ENCODE measurements at places on chromosomes 4 and X. TPM values are rescaled to one million over a fixed set of nuclear protein-coding genes. Genes with fewer than 3 reads are reported as not detected.
A peak's percentile ranks its signal among the peaks of the same experiment; 100 is the strongest.

GRCh38 chrX:40164751-40165150 is 67.0 kb upstream of the BCOR start:
- DNase-seq, result no peak
- peaks cover 18% of the 10 kb centered on the region for H3K4me1 ChIP-seq
- no peak overlapping the region for H3K4me3 ChIP-seq
- H3K27ac ChIP-seq, result no peak overlapping the region
- H3K27me3 ChIP-seq, result no peaks in the 10 kb centered on the region

DNA sequence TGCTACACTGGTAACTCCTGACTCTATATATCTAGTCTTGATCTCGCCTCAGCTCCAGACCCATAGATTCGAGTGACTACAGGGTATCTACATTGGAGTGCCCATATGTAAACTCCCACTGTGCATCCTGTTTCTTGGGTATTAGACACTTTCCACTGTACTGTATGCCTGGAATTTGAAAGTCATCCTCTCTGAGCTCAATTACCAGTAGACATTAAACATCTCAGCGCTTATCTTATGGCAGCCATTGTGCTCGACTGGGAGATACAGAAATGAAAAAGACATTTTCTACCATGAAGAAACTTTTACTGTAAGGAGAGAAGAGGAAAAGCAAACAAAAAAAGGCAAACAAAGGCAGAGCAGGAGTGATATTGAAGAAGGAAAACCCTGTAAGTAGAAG is 151.9 kb upstream of the JADE1 start:
- no peak for DNase-seq
- peaks cover under 1% of the 10 kb centered on the region for H3K4me1 ChIP-seq
- no peaks in the 10 kb centered on the region for H3K27me3 ChIP-seq
- no peaks in the 10 kb centered on the region for H3K36me3 ChIP-seq
- H3K27ac ChIP-seq, result no peak overlapping the region

GRCh38 chrX:52082578-52082977 is 13.6 kb upstream of the MAGED4B start:
- no peaks in the 10 kb centered on the region for H3K27me3 ChIP-seq
- H3K36me3 ChIP-seq, result no peaks in the 10 kb centered on the region
- H3K27ac ChIP-seq, result no peak overlapping the region
- DNase-seq, result no peak
- no peaks in the 10 kb centered on the region for H3K4me1 ChIP-seq

DNA sequence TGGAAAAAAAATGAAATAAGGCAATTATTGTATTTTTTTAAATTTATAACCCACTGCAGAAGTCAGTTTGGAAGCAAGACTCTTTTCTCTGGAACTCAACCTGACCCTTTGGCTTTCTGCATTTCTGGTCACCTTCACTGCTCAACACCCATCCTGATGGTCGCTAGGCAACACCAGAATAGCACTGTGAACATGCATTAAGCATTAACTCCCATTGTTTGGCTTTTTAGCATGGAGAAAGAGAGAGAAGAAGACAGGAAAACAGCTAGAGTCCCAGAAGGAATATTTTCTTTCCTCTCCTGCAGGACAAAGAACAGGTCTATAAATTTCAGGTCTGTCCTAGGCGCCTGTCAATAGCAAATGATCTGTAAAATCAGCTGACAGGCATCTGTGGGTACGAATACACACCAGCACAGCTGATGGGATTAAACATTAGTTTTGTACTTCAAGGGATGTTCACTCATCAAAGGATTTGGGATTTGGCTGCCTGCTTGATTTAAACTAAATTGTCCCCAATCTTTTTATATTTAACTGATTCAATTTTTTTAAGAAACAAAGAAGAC is 137.2 kb upstream of the ETNPPL start:
- H3K27me3 ChIP-seq, result no peaks in the 10 kb centered on the region
- no peak for DNase-seq
- H3K36me3 ChIP-seq, result no peaks in the 10 kb centered on the region
- no peak overlapping the region for H3K4me3 ChIP-seq
- no peaks in the 10 kb centered on the region for H3K4me1 ChIP-seq
- no peak overlapping the region for H3K27ac ChIP-seq

- H3K4me3 ChIP-seq, result no peak overlapping the region
- H3K27me3 ChIP-seq, result no peaks in the 10 kb centered on the region
- H3K36me3 ChIP-seq, result no peaks in the 10 kb centered on the region
- H3K27ac ChIP-seq, result no peak overlapping the region
- DNase-seq, result no peak
Measured at GRCh38 chrX:153812220-153812619, 17.8 kb downstream of the SSR4 start.

DNA sequence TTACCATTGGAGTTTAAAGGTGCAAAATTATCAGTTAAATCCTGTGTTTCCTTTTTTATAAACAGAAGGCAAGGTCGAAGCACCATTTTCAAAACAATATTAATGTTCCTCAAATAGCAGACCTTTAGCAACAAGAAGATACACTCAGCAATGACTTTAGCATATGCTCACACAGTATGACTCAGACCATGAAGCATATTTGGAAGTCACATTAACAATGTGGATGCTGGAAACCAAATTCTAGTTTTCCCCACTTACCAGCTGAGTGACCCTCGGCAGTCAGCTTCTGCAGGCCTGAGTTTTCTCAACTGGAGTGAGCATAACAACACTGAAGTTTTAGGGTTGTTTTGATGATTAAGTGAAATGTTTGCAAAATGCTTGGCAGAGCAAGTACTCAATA is 130.5 kb downstream of the ANK2 start:
- H3K4me3 ChIP-seq, result no peak overlapping the region
- H3K4me1 ChIP-seq, result no peaks in the 10 kb centered on the region
- H3K27me3 ChIP-seq, result no peaks in the 10 kb centered on the region
- no peaks in the 10 kb centered on the region for H3K36me3 ChIP-seq
- DNase-seq, result no peak
- no peak overlapping the region for H3K27ac ChIP-seq

DNA sequence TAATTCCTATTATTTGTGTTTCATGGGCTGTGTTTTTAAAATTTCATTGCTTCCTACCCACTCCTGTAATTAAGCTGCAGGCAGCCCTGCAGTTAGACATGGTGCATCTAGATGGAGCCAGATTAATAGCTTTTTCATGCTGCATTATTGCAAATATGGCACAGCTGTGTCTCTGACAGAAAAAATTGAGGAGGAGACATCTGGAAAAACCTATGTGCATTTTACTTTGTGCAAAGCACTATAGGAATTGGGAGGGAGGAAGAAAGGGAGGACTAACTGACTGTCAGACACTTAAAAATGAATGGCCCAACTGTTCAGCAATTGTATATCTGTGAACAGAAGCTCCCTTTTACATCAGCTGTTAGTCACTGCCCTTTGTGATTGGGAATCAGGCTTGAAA is 8.1 kb upstream of the RPGR start:
- no peak overlapping the region for H3K27ac ChIP-seq
- H3K4me1 ChIP-seq, result no peaks in the 10 kb centered on the region
- H3K27me3 ChIP-seq, result no peaks in the 10 kb centered on the region
- DNase-seq, result no peak

GRCh38 chr4:188109157-188109755 is at the start of gene TRIML2:
TRIML2 (minus strand) TSS chr4:188109603; CDS start chr4:188105368, 4,235 bp downstream.
- H3K27ac ChIP-seq, result no peak within 1 kb of the TSS
- no peak within 1 kb of the TSS for H3K4me3 ChIP-seq
- no peaks in the 10 kb centered on the region for H3K27me3 ChIP-seq
- no peaks in the 10 kb centered on the region for H3K4me1 ChIP-seq
- no peaks in the 10 kb centered on the region for H3K36me3 ChIP-seq

DNA sequence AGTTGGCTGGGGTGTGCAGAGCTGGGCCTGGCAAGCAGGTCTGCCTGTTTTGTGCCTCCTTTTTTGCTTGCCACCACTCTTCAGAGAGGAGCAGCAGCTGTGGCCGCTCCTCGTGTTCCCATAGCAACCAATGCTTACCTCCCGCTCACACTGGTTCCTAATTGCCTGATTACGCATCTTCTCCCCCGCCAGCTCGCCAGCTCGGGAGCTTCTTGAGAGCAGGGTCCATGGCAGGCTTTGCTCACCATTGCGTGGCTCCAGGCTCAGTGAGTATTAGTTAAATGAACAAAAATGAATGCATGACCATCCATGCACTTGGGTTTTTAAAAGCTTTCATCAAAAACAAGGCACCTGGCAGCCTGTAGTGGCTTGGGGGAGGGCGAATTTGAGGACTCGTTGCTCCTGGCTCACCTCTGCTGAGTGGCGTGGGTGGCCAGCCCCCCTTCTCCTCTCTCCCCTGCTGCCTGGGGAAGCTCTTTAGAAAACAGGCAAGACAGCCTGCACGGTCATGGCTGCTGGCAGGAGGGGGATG is 14.2 kb upstream of the PJA1 start:
- H3K36me3 ChIP-seq, result no peaks in the 10 kb centered on the region
- H3K4me3 ChIP-seq, result no peak overlapping the region
- no peak for DNase-seq

DNA sequence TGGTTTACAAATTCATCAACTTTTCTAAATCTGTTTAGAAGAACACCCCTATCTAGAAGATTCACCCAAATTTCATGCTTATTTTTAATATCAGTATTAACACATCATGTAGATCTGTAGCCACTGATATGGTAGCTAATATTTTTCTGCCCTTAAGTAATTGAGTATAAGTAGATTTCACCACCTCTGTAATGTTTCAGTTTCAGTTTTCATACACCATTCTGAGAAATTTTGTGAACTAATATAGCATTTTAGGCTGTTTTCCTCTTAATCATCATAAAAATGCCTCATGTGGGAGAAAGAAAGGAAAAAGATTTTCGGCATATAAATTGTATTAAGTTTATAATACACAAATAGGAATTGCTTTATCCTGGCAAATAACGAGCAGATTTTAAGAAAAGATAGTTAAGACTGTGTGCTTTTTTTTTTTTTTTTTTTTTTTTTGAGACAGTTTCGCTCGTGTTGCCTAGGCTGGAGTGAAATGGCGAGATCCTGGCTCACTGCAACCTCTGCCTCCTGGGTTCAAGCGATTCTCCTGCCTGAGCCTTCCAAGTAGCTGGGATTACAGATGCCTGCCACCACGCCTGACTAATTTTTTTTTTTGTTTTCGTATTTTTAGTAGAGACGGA is 21.4 kb upstream of the RBPJ start:
- no peaks in the 10 kb centered on the region for H3K27me3 ChIP-seq
- H3K4me1 ChIP-seq, result peaks cover 6% of the 10 kb centered on the region
- H3K36me3 ChIP-seq, result no peaks in the 10 kb centered on the region

DNA sequence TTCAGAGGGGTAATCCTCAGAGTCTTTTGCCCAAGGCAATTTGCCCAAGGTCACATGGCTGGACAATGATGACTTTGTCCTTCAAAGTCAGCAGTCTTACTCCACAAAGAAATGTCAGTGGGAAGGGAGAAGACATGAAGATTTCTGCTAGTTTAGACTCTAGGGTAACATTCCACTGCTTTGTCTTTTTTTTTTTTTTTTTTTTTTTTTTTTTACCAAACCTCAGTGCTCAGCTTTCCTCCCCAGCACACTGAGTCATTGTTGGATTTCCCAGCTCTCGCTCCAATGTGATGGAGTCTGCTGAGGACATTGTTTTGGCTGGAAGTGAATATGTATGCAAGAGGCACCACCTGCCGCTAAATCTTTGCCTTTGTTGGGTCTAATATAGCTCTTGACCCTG is 7.2 kb upstream of the C1QTNF7 start:
- DNase-seq, result no peak
- H3K27ac ChIP-seq, result no peak overlapping the region
- no peak overlapping the region for H3K4me3 ChIP-seq
- H3K36me3 ChIP-seq, result no peaks in the 10 kb centered on the region

DNA sequence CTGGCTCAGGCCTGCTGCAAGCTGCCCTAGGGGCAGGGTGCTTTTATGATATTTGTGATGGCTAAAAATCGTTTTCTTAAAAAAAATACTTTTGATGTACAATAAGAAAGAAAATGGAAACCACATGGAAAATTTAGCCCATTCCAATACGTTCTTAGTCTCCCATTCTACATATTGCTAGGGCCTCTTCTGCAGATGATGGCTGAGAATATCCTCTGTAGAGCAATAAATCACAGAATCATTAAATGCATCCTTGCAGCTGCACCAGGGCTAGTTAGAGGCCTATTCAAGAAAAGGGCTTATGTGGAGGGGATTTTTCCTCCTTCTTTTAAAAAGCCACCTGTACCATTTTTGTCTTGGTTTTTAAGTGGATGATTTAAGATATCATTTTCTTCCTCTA is 97.6 kb upstream of the C1GALT1C1 start:
- no peaks in the 10 kb centered on the region for H3K4me1 ChIP-seq
- H3K27ac ChIP-seq, result no peak overlapping the region
- H3K27me3 ChIP-seq, result no peaks in the 10 kb centered on the region
- no peaks in the 10 kb centered on the region for H3K36me3 ChIP-seq
- DNase-seq, result no peak
- no peak overlapping the region for H3K4me3 ChIP-seq

DNA sequence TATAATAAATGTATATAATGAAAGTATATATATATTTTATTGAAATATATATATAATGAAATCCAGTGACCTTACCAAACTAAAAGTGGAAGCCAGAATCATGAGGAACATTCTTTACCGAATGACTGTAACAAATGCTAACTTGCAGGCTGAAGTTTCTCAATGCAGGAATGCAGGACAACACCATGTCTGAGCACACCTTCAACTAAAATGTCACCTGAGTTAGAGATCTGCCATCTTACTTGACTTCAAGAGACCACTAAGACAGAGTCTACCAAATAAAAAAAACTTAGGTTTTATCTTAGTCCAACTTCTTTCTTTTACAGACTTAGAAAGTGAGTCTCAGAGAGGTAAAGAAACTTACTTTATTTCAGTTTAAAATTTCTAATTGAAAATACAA is 176.2 kb downstream of the FSTL5 start:
- H3K27me3 ChIP-seq, result no peaks in the 10 kb centered on the region
- H3K27ac ChIP-seq, result no peak overlapping the region
- DNase-seq, result no peak
- H3K4me3 ChIP-seq, result no peak overlapping the region
- H3K4me1 ChIP-seq, result no peaks in the 10 kb centered on the region

GRCh38 chrX:120456973-120457372 is 12.1 kb downstream of the LAMP2 start:
- H3K27ac ChIP-seq, result no peak overlapping the region
- H3K4me1 ChIP-seq, result peaks cover 48% of the 10 kb centered on the region
- H3K36me3 ChIP-seq, result no peaks in the 10 kb centered on the region
- peak; percentile 26 for DNase-seq
- H3K4me3 ChIP-seq, result no peak overlapping the region

- H3K27ac ChIP-seq, result no peak overlapping the region
- no peaks in the 10 kb centered on the region for H3K27me3 ChIP-seq
- no peak overlapping the region for H3K4me3 ChIP-seq
- no peak for DNase-seq
- H3K36me3 ChIP-seq, result no peaks in the 10 kb centered on the region
Measured at GRCh38 chr4:123784626-123785025, 388.0 kb downstream of the SPRY1 start.

GRCh38 chr4:105236916-105237311 is 90.2 kb downstream of the TET2 start:
- H3K4me1 ChIP-seq, result no peaks in the 10 kb centered on the region
- peaks cover 7% of the 10 kb centered on the region for H3K36me3 ChIP-seq
- H3K27ac ChIP-seq, result no peak overlapping the region
- DNase-seq, result no peak

Gene ANKRD17
- 58.4 TPM for total RNA-seq

Gene STARD8
- 0.86 TPM for total RNA-seq

Gene PHOX2B
- total RNA-seq, result not detected

Gene ARX
- not detected for total RNA-seq
